ENCODE measurements at places on chromosomes 3 and 15.

DNA sequence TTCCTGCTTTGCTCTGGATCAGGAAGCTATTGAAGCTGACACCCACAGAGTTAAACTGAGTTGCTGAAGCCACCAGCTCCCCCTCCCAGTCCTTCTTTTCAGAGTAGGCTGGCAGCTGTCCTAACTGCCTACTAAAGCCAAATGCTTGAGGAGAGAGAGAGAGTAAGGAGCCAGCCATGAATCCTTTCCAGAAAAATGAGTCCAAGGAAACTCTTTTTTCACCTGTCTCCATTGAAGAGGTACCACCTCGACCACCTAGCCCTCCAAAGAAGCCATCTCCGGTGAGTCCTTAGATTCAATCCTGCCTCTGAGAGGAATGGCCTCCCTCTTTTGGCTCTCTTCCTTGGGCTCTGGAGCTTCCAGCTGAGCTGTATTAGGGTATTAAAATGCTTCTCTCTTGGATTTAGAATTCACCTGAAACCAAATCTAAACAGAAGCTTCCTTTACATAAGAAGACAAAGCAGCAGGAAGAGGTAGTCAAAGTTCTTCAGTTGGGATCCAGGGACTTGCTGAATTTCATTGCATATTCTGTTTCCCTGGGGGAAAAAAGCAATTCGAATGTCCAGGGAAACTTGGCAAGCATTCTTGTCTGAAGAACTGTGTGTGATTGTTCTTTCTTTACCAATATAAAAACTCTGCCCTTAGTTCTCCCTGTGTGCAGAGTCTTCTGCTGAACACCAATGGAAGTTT is at the start of gene SLC15A2:
Gene SLC15A2, plus strand, starts transcription at position 101 of the 690 bp plus-strand sequence. Its CDS starts 76 bp downstream, at position 177.
- no peak for DNase-seq

DNA sequence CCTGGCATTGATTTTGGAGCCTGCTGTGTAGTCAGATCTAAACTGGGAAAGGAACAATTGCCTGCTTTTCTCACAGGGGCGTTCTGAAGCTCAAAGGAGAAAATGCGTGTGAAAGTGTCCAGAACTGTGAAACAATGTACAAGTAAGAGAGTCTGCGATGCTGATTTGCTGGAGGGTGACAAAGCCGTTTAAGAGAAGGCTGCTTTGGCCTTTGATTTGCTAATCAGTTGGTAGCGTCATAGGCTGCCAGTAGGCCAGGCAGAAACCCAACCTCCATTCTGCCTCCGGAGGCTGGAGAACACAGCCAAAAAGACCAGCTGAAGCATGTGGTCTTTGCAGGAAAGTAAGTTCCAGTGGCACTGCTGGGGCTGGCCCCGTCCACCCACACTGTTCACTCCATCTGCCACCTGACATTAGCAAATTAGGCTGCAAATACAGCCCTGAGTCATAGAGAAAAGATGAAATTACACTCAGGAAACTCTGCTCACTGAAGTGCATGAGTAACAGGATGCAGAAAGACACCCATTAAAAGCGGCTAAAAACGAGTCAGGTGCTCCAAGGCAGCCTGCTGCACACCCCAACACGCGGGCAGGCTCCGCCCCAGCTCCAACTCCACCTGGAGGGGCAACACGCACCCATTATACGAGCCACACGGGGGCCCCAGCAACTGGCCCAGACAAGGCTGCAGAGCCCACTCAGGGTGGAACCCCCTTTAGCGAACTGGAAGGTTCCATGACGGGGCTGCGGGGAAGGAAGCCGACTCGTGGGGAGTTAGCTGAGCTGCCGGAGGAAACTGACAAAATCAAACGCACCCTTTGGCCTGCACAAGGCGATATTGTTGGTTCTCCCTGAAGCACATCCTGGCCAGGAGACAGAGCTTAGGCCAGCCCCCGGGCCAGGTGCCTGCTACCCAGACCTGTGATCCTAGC is 31.6 kb downstream of the ZDHHC19 start:
- DNase-seq, result peak; percentile 91

DNA sequence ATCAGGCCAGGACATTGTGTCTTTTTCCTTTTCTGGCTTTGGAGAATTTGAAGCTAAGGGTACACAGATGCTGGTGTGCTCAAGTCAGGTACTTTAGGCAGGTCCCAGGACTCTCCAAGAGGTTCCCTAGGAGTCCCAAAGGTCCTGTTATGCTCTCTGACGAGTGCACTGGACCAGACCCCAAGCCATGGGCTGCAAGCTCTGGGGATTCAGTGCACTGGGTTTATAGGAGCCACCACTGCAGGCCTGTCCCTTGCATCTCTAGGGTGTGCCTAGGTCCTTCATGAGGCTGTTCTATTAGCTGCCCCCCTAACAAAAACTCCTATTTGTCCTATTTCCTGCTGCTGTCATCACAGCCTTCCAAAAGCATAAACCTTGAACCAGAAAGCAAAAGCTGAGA is 31.9 kb upstream of the BFSP2 start:
- no peak for DNase-seq

- DNase-seq, result no peak
Measured at GRCh38 chr3:124172816-124173215, 180.9 kb upstream of the ROPN1 start.

GRCh38 chr3:94159062-94159828 is 96.4 kb downstream of the NSUN3 start:
- DNase-seq, result no peak

- DNase-seq, result no peak
Measured at GRCh38 chr3:89692601-89693000, 585.2 kb downstream of the EPHA3 start.

GRCh38 chr3:173733029-173733652 is 335.6 kb downstream of the NLGN1 start:
- DNase-seq, result no peak

DNA sequence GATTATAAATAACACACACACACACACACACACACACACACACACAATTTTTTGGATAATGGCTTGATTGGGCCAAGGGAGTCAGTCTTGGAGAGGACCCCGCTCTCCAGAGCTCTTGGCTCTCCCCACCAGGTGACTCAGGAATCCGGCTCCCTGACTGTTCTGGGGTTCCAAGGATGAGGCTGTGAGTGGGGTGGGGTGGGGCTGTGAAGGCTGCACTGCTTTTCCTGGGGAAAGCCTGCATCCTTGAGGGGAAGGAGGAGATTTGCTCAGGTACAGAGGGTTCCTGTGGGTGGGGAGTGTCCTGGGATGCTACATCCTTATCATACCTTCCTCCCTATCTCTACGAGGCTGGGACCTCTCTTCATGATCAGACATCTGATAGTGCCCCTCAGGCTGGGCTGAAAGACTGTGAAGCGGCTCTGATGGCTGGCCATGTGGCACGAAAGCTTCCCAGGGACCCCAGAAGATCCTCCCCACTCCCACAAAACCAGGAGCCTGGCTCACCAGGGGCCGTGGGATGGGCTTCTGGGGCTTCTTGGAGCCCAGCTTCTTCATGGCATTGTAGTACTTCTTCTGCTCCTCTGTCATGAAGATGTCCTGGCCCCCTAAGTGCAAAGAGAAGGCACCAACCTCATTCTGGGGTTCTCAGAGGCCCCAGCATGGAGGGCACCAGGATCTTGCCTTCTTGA is 59.2 kb downstream of the EXOG start:
- DNase-seq, result no peak

DNA sequence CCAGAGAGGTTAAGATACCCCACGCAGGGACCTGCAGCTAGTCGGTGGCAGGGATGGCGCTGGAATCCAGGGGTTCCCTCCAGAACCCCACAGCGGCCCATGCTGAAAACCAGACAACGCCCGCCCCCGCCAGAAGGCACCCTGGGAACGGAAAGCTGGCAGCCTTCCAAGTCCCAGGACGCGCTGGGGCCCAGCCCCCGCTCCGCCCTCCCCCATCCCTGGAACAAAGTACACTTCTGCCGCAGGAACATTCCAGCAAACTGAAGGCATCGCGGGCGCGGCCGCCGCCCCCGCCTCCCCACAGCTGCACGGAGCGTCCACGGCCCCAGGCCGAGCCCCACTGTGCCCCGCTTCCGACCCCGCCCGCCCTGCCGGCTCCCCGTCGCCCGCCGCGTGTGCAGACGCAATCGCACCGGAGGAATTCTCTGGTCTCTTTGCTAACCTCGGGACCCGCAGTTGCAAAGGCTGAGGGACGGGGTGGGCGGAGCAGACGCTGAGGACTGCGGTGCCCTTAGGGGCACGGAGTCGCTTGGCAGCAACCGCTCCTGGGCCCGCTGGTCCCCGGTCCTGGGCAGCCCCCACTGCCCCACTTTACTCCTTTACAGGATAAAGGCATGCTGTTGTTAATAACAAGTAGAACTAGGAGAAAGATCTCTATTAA is 44.8 kb upstream of the RNU6-1 start:
- peak; percentile 53 for DNase-seq

GRCh38 chr3:184730924-184731323 is 19.1 kb upstream of the MAGEF1 start:
- DNase-seq, result no peak

- DNase-seq, result no peak
Measured at GRCh38 chr3:33490641-33491241, 50.5 kb upstream of the UBP1 start.

DNA sequence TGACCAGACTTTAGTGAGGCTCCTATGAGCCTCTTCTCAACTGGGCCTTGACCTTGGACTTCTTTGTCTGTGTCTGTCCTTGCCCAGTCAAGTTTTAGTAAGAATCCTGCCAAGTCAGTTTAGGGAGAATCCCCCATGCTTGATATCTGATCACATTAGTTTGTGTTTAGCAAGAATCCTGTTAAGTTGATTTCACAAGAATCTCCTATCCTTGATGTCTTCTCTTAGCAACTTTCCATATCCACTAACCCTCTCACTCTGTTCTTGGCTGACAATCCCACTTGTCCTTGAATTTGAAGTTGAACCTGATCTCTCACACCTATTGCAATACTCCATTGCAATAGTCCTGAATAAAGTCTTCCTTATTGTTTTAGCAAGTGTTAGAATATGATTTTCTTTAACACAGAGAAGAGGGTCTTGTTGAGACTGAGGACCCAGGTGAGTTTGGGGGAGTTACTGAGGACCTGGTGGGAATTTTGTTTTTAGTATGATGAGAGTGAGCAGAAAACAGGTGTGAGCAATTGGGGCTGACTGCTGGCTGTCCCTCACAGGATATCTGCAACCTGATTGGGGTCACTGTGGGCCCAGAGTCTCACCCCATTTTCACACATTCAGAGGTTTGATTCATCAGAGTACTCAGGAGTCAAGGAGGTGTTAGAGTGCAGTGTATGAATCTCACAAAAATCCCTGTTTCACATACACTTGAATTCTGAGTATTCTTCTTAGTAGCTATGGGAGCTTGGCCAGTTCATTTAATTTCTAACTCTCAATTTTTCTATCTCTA is 39.9 kb upstream of the TNFAIP8L3 start:
- no peak for DNase-seq

DNA sequence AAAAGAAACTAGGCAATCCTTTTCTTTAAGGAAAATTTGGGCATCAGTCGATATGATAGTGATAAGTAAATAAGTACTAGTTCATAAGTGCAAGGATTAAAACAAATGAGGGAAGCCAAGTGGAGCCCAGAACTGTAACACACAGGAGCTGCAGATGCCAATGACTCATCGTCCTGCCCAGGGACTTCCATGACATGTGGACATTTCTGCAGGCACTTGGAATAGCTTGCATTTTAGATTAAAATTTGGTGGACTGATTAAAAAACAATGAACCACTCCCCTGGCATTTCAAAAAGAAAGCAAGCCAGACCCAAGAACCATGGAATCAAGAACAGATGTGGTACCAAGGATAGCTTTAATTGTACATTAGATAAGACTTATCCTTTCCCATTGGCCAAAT is 2.9 kb downstream of the SAMD7 start:
- no peak for DNase-seq

DNA sequence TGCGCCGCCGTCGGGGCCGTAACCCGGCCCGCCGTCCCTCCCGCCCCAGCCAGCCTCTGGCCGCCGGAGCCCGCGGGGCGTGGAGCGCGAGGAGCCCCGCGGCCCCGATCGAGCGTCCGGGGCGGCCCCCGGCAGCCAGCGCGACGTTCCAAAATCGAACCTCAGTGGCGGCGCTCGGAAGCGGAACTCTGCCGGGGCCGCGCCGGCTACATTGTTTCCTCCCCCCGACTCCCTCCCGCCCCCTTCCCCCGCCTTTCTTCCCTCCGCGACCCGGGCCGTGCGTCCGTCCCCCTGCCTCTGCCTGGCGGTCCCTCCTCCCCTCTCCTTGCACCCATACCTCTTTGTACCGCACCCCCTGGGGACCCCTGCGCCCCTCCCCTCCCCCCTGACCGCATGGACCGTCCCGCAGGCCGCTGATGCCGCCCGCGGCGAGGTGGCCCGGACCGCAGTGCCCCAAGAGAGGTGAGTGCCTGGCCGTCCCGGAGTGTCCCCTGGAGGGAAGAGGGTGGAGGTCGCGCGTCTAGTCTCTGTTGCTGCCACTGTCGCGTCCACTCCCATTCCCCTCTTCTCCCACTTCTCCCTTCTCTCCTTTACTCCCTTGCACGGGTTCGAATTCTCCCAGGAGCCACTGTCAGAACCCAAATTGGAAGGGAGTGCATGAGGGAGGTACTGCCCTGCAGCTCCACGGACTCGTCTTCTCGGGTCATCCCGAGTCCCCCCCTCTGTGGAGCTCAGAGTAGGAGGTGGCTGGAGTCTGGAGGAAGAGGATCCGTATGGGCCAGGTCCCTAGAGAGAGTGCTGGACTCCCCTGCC is 585 bp downstream of the CSK start:
- peak; percentile 81 for DNase-seq

DNA sequence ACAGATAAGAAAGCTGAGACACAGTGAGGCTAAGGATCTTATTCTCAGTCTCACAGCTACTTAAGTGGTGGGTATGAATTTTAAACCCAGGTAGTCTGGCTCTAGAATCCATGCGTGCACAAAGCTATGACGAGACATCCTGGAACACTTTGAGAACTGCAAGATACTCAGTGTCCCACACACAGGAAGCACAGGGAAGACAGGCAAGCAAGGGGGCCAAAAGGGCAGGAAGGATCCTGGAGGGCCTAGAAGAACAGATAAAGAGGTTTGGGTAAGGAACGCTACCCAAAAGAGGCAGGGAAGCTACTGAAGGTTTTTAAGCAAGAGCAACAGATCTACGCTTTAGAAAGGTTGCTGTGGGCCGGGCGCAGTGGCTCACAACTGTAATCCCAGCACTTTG is 99.1 kb upstream of the HES1 start:
- DNase-seq, result no peak

DNA sequence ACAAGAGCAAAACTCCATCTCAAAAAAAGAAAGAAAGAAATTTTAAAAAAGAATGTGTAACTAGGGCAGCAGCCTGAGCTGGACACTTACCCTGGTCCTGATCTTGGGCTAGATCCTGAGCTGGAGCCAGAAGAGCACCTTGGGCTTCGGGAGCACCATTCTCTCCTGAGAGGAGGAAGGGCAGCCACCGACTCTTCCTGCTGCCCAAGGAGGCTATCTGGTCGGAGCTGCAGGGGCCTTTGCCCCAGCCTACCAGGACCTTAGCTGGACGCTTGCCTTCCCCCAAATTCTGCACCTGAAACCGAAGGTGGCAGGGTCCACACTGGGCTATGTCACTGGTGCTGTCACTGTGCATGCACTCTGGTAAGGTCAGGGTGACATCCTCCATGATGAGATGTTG is 6.9 kb upstream of the CAMKV start:
- no peak for DNase-seq
